ENCODE measurements at places on chromosomes 3 and 15. TPM values are rescaled to one million over a fixed set of nuclear protein-coding genes. Genes with fewer than 3 reads are reported as not detected.

GRCh38 chr15:101024706-101025500 lies 105.7 kb downstream of the LRRK1 start:
- DNase-seq, result no peak

GRCh38 chr3:38347421-38348200 lies 1.0 kb downstream of the XYLB start:
- DNase-seq, result no peak

GRCh38 chr3:114378760-114379159 lies 84.9 kb downstream of the TIGIT start:
- no peak for DNase-seq

- DNase-seq, result no peak
Measured at GRCh38 chr15:71219101-71219500, 103.8 kb downstream of the THSD4 start.

GRCh38 chr15:79028411-79028964 lies 62.1 kb downstream of the RASGRF1 start:
- no peak for DNase-seq

- no peak for DNase-seq
Measured at GRCh38 chr15:62338497-62338896, 173.4 kb upstream of the C2CD4B start.

GRCh38 chr3:46713898-46714552 lies 3.6 kb downstream of the PRSS50 start:
- DNase-seq, result no peak

GRCh38 chr3:120057626-120058025 lies 36.6 kb downstream of the GSK3B start:
- no peak for DNase-seq

GRCh38 chr3:67094167-67094566 lies 96.1 kb downstream of the KBTBD8 start:
- no peak for DNase-seq

DNA sequence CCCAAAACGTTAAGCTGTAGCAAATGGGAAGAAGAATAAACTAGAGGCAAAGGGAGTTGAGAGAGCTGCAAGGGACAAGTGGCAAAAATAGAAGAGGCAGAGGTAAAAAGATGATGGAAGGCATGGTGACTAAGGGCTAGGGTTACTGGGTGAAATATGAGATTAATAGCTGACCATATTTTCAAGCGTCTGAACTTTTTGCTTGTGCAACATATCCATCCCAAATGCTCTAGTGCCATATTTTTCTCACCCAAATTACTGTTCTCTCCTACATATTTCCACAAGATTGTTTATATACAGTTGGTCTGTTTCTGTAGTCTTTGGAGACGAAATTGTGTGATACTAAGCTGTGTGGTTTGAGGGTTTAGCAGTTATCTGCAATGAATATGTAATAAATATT lies 145.5 kb downstream of the GMNC start:
- no peak for DNase-seq

The CHRNB4 gene
- polyA plus RNA-seq, result 0.31 TPM

The TMEM45A gene
- polyA plus RNA-seq, result 39.0 TPM

The CRYGS gene
- 10.4 TPM for polyA plus RNA-seq

The CADM2 gene
- 0.41 TPM for polyA plus RNA-seq

The FBXW12 gene
- polyA plus RNA-seq, result 0.29 TPM

The TUSC2 gene
- 18.4 TPM for polyA plus RNA-seq

The ARPIN gene
- 32.9 TPM for polyA plus RNA-seq

The ACTRT3 gene
- 3.5 TPM for polyA plus RNA-seq

The SV2B gene
- 1.3 TPM for polyA plus RNA-seq
